CD4-positive, alpha-beta T cell treated with Interleukin-15 for 1 hour (primary cell): ENCODE measurements at places on chromosomes 11 and 22.

- no peak for DNase-seq
These were observed 48.2 kb upstream of the FTH1 start for GRCh38 chr11:62015615-62016014.

DNA sequence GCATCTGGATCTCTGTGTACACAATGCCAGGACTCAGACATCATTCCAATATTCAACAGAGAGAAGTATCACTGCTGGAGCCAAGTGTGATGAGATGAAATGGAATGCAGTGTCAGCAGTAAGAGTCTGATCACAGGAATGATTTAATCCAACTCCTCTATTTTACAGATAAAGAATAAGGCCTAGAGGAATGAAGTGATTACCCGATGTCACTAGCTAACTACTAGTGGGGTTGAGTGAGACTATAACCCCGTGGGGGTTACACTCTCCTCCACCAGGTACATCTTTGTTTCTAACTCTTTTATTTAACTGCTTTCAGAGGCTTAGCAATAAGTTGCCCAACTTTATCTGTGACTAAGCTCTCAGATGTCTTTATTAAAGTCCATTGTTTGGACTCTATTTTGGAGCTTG, 94.2 kb upstream of the FAT3 start:
- no peak for DNase-seq

DNA sequence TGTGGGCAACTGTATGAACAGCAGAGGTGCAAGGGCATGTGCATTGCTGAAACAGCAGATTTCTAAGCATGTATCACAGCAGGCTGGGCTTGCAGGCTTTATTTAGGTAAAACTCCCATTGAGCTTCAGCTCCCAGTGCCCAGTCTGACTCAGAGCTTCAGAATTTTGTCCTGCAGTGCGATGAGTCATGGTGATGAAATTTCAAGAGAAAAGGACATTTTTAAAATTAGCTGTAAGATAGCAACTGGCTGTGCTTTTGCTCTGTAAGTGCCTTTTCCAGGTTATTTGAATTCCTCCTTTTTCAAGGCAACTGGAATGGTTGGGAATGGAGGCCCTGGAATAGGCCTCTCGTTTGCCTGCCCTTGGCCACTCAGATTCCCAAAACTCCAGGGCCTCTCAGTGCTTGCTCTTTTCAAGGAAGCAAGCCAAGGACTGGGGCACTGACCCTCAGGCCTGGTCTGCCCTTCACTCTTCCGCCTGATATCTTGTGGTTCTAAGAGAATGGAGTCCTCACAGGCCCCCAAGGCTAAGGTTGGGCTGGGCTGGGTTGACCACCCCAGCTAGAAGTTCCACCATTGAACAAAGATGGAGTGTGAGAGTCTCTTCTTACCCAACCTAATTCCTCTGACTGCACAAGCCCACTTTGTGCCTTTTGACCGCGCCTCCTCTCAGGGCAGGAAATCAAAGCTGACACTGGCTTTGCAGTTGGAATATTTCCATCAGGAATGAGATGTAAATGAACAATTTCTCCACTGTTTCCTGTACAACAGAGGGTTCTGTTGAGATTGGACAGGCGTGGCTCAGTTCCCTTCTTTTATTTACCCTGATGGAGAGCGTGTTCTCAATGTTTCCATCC, 59.5 kb upstream of the PRSS23 start:
- no peak for DNase-seq

- DNase-seq: peak; percentile 41
These were observed 6.0 kb upstream of the MAPK11 start for GRCh38 chr22:50276143-50276542.

- peak; percentile 17 for DNase-seq
These were observed 40.6 kb upstream of the ARL14EP start for GRCh38 chr11:30282289-30282631.

DNA sequence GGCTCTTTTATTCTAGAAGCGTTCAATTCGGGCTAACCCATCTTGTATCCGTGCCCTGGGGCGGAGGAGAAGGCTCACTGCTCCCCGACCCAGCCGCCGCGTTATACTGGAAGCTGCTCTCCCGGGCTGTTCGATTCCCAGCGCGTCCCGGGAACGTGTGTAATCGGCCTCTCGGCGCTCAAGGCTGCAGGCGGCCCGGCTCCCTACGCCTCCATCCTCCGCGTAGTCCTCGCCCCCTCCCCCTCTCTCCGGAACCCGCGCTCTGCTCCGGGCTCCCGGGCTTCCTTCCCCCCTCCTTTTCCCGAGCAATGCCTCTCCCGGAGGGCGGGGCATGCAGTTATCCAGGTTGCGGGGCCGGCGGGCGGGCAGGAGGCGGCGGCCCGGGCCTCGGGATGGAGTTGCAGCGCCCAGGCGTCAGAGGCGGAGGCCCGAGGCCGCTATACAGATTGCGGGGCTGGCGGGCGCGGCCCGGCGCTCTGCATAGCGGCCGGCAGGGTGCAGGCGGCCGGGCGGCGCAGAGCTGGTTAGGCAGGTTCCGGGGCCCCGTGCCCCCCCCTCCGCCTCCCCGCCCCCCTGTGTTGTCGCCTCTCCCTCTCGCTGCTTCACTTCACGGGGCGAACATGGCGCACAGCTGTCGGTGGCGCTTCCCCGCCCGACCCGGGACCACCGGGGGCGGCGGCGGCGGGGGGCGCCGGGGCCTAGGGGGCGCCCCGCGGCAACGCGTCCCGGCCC, at the start of gene KMT2A:
Gene KMT2A (plus strand): TSS at position 600 of the 732 bp plus-strand sequence. CDS start 21 bp downstream, at position 621.
- DNase-seq: peak; percentile 90

DNA sequence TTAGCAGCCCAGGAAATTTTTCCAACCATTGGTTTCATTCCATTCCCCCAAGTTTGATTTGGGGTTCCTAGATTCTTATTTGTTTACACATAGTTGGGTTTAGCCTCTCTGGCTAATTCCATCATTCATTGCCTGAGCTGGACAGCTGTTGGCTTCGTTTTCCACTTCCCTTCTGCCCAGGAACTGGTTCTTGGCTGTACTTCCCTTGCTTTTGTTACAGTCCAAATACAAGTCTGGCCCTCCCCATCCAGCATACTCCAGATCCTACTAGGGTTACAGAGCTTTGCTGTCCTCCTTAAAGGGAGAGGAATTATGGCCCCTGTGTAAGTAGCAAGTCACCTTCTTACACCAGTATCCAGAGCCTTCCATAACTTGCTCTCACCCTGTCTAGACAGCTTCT, 356.3 kb downstream of the FAT3 start:
- no peak for DNase-seq
